ENCODE measurements at places on chromosomes 6 and 20.
A peak's percentile ranks its signal among the peaks of the same experiment; 100 is the strongest.

DNA sequence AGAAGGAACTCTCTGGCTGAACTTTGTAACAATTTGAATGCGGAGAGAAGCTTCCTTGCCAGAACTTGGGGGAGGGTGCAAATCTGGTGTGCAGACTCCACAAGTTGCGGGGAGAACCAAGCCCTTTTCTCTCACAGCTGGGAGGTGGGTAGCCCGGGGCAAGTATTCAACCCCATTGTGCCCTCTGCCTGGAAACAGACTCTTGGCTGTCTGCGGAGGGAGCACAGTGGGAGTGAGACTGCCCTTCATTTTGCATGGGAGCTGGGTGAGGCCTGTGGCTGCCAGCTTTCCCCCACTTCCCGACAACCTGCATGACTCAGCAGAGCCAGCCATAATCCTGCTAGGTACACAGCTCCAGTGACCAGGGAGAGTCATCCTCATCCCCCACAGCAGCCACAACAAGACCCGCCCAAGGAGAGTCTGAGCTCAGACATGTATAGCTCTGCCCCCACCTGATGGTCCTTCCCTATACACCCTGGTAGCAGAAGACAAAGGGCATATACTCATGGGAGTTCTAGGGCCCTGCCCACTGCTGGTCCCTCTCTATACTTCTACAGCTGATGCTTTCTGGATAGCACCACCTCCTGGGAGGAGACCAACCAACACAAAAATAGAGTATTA is 29.4 kb upstream of the TPD52L1 start:
- DNase-seq, result no peak

GRCh38 chr6:137414599-137414998 is 79.6 kb downstream of the OLIG3 start:
- no peak for DNase-seq

DNA sequence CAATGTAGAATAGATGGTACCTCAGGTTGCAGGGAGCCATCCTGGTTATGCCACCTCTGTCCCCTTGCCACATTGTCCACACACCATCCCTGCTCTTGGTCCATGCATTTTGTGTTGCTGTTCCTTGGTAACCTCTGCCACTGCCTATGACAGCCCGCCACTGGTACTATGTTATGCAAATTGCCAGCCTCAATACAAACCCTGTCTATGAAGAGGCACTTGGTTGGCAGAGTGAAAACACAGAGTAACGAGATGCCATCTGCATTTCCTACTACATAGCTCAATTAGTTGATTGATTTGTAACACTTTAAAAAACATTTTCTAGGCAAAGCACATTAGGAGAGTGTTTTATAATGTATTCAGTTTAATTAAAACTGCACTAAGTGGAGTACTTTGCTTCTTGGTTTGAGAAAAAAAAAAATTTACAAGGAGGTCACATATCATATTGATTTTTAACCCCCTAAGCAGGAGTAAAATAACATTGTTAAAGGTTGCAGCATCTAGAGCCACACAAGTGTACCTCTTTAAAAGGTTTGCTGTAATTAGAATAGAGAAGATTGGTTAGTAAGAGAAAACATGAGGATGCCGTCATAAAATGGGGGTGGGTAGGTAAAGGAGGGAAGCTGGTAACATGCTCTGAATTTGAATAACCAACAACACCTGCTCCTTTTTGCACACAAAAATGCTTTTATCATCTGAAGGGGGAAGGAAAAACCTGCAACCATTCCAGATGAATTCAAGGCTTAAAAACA is 817.1 kb downstream of the KIF16B start:
- no peak for DNase-seq

- DNase-seq, result peak; percentile 22
Measured at GRCh38 chr6:12637960-12638641, 78.5 kb upstream of the PHACTR1 start.

- no peak for DNase-seq
Measured at GRCh38 chr20:24776755-24777271, 172.3 kb upstream of the CST7 start.

DNA sequence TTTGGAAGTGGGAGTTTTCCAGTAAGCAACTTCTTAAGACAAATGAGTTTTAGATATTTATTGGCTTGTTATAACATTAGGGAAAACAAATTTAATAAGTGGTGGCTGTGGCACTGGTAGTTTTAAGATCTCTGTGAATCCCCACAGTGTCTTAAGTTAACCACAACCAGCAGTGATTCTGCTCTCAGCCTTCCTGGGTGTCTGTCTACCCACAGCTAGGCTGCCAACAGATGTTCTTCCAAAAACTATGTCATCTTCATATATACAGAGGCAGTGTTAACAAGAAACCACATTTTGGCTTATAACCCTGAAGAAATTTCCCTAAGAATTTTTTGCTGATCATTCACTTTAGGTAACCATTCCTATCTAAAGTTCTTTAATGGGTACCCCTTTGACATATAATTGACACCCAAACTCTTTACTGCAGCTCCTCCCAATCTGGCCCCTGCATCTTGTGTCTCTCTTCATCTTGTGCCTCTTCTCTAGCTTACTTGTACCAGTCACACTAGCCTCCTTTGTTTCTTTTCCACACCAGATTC is 52.7 kb downstream of the TOP1 start:
- DNase-seq, result no peak

DNA sequence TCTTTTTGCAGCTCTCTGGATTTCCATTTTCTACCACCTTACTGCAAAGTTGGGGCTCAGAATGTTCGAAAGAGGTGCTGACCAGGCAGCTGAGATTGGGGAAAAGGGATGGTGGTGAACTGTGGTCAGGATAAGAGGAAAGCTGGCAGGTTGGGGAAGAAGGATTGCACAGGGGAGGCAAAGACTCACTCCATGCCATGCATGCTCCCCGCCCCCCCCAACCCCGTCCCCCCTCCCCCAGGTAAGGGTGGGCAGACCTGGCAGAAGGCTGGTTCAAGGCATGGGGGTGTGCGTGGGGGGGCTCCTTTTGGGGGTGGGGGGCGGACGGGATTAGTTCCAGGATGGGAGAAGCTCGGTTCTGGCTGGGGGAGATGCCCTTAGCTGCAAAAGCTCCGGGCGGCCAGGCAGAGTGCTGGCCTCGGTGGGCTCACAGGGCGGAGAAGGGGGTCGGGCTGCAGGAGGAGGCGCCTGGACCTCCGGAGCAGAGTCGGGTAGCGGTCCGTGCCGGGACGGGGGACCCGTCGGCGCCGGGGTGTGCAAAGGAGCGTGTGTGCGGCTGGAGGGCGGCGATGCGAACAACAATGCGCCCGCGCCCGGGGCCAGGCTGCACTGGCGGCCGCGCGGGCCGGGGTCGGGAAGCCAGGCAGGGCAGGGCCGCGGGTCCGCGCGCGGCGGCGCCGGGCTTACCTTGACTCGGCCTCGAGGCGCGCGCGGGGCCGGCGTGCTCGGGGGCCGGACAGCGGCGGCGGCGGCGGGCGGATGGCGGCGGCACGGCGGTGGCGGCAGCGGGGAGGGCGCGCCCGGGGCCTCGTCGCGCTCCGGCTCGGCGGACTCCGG is 880 bp downstream of the ADNP start:
- no peak for DNase-seq

GRCh38 chr20:37991908-37992307 is 41.3 kb downstream of the TTI1 start:
- DNase-seq, result no peak

DNA sequence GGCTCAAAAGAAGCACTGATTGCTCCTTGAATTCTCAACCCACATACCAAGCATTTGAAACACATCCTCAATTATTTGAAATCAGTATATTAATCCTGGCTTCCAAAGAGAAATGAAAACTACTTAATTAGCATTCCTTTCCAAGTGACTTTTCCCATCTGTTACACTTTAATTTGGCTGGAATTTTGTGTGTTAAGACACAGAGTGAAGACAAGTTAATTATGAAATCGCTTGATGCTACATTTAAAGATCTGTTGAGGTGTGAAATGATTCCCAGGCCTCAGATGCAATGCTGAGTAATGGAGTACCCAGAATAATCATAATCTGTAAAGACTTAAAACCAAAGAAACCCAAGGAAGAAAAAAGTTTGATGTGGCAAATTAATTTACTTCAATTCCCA is 241.4 kb downstream of the ADGB start:
- no peak for DNase-seq

GRCh38 chr6:68875403-68875802 is 240.3 kb downstream of the ADGRB3 start:
- no peak for DNase-seq

DNA sequence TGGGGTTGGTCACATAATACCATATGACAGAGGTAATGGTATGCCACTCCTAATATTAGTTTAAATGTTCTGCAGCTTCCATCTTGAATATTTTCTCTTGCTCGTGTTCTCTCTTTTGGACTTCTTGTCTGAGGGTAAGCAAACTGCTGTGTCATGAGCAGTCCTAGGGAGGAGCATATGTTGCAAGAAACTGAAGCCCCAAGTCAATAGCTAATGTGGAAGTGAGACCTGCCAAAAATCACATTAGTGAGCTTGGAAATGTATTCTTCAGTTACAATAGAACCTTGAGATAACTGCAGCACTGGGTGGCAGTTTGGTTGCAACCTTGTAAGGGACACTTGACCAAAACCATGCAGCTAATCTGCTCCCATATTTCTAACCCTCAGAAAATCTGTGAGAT is 178.2 kb upstream of the IMPG1 start:
- no peak for DNase-seq

GRCh38 chr6:6775074-6775473 is 186.6 kb downstream of the LY86 start:
- no peak for DNase-seq

Measured in stimulated activated CD4-positive, alpha-beta T cell treated with anti-CD3 and anti-CD28 coated beads, TNF-alpha, amount 100 ng/mL, for 48 hours (primary cell).